ENCODE measurements at places on chromosomes 3 and 15.

GRCh38 chr3:121976727-121977126, 45.3 kb downstream of the ILDR1 start:
- no peak for DNase-seq

DNA sequence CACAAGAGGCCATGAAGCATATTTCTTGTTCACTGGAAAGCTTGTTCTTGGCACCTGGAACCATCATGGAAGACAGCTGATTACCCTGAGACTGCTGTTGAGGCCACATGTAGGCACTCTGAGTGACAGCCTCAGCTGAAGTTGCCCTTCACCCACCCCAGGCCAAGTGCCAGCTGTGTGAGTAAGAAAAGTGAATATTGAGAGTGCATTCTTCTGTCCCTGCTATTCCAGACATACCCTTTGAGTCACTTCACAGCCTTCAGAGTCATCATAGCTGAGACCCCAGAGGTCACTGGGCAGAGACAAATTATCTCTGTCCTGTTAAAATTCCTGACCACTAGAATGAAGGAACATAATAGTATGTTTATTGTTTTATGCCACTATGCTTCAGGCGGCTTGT, 79.6 kb downstream of the NFKBIZ start:
- DNase-seq: no peak

GRCh38 chr15:59177317-59177660, 29.4 kb upstream of the LDHAL6B start:
- DNase-seq: no peak

- DNase-seq: no peak
These were observed 135.7 kb upstream of the IL12A start for GRCh38 chr3:159852821-159853505.

DNA sequence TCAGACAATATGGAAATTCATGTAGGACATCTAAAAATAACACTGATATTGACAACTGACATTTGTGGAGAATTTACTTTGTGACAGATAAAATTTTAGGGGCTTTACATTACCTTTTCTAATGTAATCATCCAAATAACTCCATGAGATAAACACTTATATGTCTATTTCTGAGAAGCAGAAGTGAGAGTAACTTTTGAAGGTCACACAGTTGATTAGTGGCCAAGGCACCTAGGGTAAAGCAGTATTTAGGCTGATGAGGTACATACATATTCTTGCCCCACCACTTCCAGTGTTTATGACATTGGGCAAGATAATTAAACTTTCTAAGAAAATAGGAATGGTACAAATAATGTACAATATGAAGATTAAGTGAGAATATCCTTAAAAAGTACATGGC, 248.4 kb downstream of the CPNE4 start:
- no peak for DNase-seq

GRCh38 chr3:187902041-187902471, 156.8 kb upstream of the BCL6 start:
- DNase-seq: no peak

- no peak for DNase-seq
These were observed 84.8 kb downstream of the COL6A5 start for GRCh38 chr3:130430266-130430665.

DNA sequence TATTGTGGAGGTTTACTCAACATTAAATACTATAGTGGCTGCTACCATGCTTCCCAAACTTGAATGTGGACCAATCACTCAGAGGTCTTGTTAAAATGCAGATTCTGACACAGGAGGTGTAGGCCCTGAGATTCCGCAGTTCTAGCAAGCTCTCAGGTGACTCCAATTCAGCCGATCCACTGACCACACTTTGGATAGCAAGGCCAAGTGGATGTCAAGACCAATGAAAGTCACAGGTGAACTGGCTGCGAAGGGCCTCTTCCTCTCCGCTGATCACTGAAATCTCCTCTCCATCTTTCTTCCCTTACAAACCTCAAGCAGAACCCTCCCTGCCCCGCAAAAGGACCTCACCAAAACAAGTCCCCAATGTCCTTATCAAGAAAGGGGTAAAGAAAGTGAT, 9.2 kb upstream of the CHST2 start:
- no peak for DNase-seq

GRCh38 chr3:39327746-39328349, 1.7 kb upstream of the CCR8 start:
- DNase-seq: no peak

DNA sequence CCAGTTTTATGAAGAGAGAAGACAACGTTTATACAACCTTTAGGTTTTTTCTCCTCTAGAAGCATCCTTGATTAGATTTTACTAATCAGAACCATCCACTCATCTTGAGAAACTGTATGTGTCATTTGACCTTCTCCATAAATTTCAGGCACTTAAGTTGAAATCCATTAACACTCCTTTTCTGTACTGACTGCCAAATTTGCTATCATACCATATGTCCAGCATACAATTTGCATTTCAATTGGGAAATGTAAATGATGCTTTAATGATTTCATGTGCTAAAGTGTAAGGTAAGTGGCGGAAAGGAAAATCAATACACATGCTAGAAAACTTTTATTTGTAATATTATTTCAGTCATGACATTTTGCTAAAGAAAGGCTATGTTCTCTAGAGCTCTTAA, 731.6 kb downstream of the GBE1 start:
- DNase-seq: no peak

GRCh38 chr3:42689421-42690014, 4.2 kb downstream of the KLHL40 start:
- DNase-seq: no peak

DNA sequence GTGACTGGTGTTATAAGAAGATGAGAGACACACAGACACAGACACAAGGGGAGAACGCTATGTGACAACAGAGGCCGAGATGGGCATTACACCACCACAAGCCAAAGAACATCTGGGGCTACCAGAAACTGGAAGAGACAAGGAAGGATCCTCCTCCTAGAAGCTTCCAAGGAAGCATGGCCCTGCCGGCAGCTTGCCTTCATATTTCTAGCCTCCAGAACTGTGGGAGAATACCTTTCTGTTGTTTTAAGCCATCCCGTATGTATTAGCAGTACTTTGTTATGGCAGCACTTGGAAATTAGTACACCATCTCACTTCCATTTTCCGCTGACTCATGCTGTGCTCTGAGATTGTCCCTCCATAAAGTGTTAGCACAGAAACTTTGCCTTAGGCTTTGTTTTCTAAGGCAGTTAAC, 38.7 kb upstream of the CA12 start:
- DNase-seq: no peak

DNA sequence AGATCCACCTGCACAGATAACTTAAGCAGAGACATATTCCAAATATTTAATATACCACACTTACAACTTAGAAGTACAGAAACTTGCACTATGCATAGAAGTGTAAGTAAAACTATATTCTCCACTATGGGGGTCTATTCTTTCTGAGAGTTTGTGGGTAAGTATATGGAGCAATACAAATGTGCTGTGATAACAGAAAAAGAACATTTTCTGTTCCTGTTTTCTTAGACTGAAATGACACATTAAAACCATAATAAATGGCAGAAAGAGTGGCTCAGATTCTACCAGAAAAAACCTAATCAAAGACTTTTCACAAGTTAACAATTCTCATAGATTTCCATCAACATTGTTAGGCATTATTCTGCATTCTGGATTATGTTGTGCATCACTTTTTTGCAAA, 96.6 kb upstream of the WNT7A start:
- DNase-seq: no peak

GRCh38 chr3:9074079-9074478, 110.8 kb upstream of the RAD18 start:
- DNase-seq: no peak

DNA sequence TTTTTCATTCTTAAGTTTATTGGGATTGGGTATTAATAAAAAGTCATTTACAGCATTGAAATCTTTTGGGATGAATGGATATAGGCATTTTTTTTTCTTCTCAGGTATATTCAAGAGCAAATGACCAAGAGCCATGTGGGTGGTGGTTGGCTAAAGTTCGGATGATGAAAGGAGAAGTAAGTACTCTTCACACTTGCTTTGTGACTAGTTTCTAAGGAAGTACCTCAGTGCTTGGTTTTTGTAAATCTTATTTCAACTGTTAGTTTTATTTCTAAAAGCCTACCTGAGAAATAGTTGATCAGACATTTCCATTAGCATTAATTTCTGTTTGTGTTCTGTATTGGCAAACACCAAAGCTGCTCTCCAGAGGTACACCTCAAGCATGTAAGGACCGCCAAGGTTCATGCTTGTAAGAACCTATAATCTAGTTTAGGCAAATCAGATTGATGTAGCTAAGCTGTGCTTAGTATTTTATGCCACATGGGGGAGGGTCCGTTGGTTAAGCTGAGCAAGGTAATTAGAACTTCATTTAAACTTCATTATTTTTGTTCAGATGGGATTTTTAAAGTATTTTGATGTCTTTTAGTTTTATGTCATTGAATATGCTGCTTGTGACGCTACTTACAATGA, 35.4 kb downstream of the FXR1 start:
- no peak for DNase-seq

DNA sequence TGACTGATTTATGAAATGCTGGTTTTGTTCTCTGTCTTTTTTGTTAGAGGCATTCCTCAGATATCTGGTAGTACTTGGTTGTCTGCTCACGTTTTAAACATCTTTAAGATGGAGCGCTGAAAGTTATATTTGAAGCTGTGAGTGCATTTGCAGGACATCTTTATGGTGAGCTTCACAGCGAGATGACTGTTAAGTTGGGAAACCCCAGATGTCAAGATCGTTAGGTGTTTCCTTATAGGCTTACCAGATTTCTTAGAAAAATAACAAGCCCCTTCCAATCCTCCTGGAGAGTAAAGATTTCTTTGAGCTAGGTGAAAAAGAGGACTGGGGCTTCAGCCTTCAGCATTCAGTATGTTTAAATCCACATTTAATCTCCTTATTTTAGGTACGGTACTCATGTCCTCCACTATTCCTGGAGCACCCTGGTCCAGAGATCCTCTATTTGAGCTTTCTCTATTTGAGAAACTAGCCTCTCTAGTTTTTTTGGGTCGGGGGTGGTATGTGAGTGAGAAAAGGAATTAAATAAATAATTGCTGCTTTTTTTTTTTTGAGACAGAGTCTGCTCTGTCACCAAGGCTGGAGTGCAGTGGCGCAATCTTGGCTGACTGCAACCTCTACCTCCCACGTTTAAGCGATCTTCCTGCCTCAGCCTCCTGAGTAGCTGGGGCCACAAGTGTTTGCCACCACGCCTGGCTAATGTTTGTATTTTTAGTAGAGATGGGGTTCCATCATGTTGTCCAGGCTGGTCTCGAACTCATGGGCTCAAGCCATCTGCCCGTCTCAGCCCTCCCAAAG, 72.3 kb downstream of the ZNF609 start:
- no peak for DNase-seq

DNA sequence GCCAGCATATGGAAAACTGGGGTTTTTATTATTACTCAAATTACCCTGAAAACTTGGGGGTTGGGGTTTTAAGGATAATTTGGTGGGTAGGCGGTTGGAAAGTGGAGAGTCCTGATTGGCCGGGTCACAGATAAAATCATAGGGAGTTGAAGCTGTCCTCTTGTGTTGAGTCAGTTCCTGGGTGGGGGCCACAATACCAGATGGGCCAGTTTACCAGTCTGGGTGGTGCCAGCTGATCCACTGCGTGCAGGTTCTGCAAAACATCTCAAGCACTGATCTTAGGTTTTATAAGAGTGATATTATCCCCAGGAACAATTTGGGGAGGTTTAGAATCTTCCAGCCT, 4.9 kb upstream of the ZNF662 start:
- DNase-seq: no peak

- DNase-seq: no peak
These were observed 532 bp upstream of the RTP1 start for GRCh38 chr3:187196573-187197334.

GRCh38 chr15:78049691-78050440, 27.6 kb downstream of the TBC1D2B start:
- no peak for DNase-seq

- DNase-seq: no peak
These were observed at the start of gene RPL22L1 for GRCh38 chr3:170869645-170870593. Gene RPL22L1 (minus strand): TSS chr3:170870195. CDS start chr3:170870167, 28 bp downstream.

GRCh38 chr15:70507772-70508371, 255.5 kb downstream of the UACA start:
- DNase-seq: no peak

GRCh38 chr3:159301961-159302360, 500.1 kb downstream of the MFSD1 start:
- DNase-seq: no peak

GRCh38 chr15:43103907-43104306, 1.9 kb downstream of the UBR1 start:
- DNase-seq: no peak

GRCh38 chr3:62708638-62709373, 166.4 kb downstream of the CADPS start:
- no peak for DNase-seq

DNA sequence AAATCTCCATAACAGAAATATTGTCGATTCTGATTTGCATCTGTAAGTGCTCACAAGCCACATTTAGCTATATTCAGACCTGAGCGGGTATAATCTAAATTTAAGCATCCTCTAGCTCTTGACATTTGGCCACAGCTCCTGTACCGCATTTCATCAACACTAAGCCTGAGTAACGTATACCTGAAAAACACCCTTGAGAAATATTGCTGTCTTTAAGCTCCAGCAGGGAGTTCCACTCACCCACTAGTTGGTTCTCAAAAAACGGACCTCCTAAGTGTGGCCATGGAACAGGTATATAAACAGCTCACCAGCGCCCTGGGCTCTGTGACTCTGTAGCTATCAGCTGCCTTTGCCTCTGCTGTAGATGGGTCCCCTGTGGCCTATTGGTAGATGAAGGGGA, 80.7 kb downstream of the ABI3BP start:
- no peak for DNase-seq

DNA sequence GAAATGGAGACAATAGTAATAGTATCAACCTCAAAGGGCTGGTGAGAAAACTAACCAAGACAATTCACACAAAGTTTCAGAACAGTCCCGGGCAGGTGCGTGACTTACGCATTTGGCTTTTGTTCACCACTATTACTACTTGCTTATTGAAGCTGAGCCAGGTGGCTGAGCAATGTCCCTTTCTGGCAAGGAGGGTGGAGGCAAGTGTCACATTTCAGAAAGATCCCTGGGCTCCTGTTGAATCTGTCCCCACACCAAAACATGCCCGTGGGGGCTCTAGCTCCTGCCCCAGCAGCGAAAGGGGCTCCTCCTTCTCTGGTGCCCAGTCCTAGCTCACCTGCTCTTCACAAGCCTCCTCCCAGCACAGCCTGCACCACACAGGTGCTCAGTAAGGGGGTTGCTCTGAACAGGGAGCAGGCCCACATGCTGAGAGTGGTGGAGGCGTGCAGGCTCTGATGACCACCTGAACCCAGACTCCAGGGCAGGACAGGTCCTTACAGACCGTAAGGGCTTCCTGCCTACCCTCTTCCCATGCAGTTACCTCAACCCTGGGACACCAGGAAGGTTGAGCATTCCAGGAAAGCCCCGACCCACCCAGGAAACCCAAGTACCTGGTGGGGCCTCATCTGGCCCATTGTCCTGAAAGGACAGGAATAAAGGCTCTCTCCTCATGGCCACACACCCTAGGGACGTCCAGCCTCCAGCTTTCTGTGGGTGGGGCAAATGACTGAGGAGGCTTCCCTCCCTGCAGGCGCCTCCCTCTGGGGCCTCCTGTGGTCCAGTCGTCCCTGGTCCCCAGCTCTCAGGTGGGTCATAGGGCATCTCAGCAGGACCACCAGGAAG, 32.6 kb downstream of the SEMA7A start:
- DNase-seq: no peak

GRCh38 chr3:12312010-12312409, 23.1 kb downstream of the PPARG start:
- DNase-seq: no peak

GRCh38 chr3:102180280-102180931, 254.4 kb upstream of the ZPLD1 start:
- DNase-seq: no peak

Measured in NCI-H1105 (cell line).